ENCODE measurements at places on chromosomes 3 and 15. TPM values are rescaled to one million over a fixed set of nuclear protein-coding genes. Genes with fewer than 3 reads are reported as not detected.

- no peak for DNase-seq
Measured at GRCh38 chr3:70861855-70862254, 549.4 kb upstream of the MDFIC2 start.

- no peak for DNase-seq
Measured at GRCh38 chr15:92981333-92981732, 81.2 kb downstream of the CHD2 start.

GRCh38 chr3:150022381-150023238 is 51.9 kb upstream of the PFN2 start:
- no peak for DNase-seq

GRCh38 chr15:81957698-81958097 is 88.1 kb downstream of the MEX3B start:
- no peak for DNase-seq

- no peak for DNase-seq
Measured at GRCh38 chr3:51605938-51606337, 65.1 kb upstream of the TEX264 start.

DNA sequence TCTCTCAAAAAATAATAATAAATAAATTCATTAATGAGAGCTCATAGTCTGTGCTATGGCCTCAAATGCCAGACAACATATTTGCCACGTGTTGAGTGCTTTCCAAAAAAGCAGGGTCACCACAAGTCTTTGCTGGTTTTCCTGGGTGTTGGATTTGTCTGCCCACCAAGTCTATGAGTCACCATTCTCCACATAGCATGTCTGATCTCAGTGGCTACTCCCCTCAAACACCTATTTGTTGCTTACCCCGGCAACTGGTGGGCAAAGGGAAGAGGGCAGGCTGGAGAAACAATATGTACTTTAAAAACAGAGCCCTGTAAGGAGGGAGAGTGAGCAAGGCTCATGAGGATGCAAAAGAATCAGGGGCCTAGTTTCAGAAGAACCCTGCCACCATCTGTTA is 120.0 kb upstream of the ARRDC4 start:
- no peak for DNase-seq

DNA sequence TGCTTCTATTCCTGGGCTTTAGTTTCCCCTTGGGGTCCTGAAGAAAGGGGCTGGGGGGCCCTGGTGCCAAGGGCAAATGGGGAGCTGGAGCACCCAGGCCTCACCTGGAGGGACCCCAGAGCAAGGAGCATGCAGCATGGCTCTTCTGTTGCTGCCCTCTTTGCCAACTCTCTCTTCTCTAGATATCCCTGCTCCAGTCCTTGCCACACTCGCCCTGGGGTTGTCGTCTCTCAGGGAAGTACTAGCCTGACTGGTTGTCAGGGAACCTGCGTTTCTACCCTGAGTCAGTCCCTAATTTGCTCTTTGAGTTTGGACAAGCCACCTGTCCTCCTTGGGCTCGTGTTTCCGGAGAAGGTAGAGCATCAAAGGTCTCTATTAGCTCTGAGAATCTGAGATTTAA is 63.7 kb upstream of the UBE2Q2 start:
- no peak for DNase-seq

- DNase-seq, result no peak
Measured at GRCh38 chr15:72516777-72517176, 42.6 kb downstream of the ARIH1 start.

DNA sequence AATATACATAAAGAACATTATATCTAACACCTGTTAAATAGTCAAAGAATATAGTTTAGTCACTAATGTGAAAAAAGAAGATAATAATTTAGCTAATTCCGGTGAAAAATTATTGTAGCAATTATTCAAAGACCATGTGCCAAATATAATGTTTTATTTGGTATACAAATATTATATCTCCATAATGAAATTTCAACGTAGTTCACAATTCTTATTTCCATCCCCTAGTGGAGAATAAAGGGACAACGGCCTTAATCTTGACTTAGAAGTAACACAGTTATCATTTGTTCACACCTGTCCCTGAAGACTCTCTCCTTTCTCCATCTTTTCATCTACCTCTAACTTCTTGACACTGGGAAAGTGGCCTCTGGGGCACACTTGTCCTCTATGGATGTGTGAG is 213.4 kb downstream of the ERC2 start:
- DNase-seq, result no peak

GRCh38 chr3:43198791-43199644 is 87.3 kb upstream of the SNRK start:
- no peak for DNase-seq

DNA sequence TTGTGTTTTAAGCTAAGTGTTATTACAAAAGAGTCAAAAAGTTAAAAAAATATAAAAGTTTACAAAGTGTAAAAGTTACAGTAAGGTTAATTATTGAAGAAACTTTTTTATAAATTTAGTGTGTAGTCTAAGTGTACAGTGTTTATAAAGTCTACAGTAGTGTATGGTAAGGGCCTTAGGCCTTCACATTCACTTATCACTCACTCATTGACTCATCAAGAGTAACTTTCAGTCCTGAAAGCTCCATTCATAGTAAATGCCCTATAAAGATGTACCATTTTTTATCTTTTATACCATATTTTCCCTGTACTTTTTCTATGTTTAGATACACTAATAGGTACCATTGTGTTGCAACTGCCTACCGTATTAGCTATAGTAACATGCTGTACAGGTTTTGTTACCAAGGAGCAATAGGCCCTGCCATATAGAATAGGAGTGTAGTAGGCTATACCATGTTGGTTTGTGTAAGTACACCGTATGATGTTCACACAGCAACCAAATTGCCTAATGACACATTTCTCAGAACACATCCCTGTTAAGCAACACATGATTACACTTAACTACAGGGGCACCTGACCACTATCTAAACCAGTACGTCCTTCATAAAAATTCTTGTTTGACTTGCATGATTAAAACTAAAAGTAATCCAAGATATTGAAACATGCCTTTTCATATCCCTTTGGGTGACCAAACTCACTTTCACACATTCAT is 17.2 kb downstream of the RAD18 start:
- DNase-seq, result no peak

DNA sequence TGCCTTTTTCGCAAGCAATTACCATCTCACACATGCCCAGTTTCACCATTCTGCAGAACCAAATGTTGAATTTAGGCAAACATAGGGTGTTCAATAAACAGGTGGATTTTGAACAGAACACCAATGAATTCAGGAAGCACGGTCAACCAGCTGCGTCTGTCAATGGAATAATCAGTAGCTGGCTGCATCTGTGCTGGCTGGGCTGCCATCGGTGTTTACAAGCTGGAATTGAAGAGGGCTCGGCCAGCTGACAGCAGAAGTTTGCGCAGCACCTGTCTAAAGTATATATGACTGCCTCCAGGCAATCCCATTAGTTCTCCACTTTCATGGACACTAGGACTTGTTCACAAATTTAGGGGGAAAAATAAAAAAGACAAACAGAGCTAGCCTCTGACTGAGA is 996.4 kb upstream of the CFAP20DC start:
- no peak for DNase-seq

DNA sequence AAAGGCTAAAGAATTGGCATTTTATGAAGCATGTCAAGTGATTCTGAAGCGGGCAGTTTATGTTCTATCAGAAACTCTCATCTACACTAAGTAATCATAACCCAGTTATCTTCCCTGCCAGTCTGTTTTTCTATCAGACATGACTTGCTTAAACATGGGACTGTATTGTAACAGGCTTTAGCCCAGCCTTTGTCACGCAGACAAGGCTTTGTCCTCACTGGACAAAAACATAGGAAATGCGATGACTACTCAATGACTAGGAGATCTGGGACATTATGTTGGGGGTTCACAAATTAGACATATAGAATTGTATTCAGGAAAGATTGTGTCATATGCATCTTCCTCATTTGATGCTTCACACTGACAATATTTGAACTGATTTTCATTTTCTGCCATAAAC is 115.5 kb downstream of the GADL1 start:
- DNase-seq, result no peak

Gene NLGN1
- not detected for total RNA-seq

Gene IGSF10
- 2.6 TPM for total RNA-seq
